ENCODE measurements at places on chromosomes 1 and 21. TPM values are rescaled to one million over a fixed set of nuclear protein-coding genes. Genes with fewer than 3 reads are reported as not detected.

DNA sequence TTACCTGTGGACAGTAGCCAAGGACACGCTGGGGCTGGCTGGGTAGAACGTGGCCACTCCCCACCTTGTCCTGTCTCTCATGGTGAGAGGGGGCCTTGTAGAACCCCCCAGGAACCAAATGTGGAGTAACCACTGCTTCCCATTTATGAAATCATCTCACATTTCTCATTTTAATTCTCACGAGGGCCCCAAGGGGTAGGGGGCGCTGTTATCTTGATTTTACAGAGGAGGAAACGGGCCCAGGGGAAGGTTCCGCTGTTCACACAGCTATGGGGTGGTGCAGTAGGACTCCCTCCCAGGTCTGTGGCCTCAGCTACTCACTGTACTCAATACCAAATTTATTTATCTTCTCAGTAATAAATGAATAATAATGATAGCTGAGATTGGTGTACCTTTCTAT is 5.5 kb downstream of the SMPDL3B start:
- DNase-seq: no peak

DNA sequence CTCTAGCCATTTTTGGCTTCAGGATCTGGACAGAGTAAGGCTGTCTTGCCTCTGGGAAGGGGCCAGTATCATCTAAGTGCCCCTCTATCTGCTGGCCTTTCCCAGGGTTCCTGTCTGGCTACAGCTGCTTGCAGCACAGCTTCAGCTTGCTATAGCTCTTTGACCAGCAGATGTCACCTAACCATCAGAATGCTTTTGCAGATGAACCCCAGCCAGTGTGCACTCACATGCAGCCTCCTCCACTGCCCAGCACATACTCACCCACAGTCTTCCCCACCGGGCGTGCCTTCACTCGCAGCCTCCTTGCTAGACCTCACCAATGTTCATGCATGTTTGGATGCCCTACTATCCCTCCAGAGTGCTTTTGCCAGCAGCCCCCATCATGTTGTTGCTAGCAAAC is 769.0 kb downstream of the BRINP3 start:
- DNase-seq: peak; percentile 35

GRCh38 chr1:168469690-168470089 is 74.1 kb downstream of the XCL2 start:
- no peak for DNase-seq

- DNase-seq: no peak
Measured at GRCh38 chr1:228335406-228336307, 71.0 kb downstream of the TRIM11 start.

DNA sequence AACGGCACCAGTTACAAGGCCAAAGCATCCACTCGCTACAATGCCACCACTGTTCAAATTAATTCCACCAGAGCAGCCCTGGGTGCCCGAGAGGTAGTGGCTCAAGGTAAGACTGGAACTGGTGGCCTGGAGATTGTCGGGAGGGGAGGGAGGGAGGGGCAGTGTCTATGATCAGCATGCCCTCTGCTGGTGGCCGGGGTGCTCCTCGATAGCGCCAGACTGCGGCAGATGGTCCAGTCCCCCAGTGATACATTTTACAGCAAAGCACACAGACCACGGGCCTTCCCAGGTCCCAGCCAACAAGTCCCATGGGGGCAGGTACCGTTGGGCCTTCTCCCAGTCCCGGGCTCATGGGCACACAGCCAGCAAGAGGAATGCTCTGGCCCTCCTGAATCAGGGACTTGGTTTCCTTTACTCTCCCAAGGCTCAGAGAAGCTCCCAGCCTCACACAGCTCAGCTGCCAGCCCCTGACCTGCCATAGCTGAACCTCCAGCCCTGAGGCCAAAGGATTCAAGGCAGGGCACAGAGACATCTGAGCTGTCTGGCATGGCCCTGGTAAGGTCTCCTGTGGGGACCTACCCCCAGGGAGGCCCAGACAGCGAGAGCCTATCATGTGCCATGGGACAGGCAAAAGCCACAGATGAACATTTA is 15.3 kb downstream of the ACOT7 start:
- DNase-seq: no peak

- peak; percentile 97 for DNase-seq
Measured at GRCh38 chr1:246005067-246005466, 502.0 kb downstream of the SMYD3 start.

F13B gene
- total RNA-seq: not detected

RNASEL gene
- total RNA-seq: 1.5 TPM

ZNF648 gene
- 0.12 TPM for total RNA-seq

SAMD11 gene
- total RNA-seq: 90.7 TPM

LELP1 gene
- total RNA-seq: not detected
